ENCODE measurements at places on chromosomes 2 and 18.
A peak's percentile ranks its signal among the peaks of the same experiment; 100 is the strongest.

DNA sequence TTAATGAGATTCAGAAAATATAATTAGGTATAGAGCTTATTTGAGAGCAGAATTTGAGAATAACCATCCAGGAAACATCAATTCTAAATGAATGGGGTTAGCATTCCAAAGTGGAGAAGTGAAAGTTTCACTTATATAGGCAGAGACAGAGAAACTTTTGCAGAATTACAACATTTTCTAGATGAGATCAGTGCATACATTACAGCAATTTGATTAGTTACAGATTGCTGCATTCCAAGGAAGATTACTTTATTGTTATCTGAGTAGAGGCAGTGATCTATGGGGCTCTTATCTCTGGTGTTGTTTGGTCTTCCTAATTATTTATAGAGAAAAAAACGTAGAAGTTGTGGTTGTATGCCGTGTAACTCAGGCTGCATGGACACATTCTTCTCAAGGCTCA, 373.8 kb upstream of the SYT4 start:
- DNase-seq = no peak

- DNase-seq = no peak
Observed at GRCh38 chr2:239236043-239236807, 164.6 kb downstream of the HDAC4 start.

GRCh38 chr18:71503222-71503621, 1040.9 kb downstream of the CBLN2 start:
- no peak for DNase-seq

DNA sequence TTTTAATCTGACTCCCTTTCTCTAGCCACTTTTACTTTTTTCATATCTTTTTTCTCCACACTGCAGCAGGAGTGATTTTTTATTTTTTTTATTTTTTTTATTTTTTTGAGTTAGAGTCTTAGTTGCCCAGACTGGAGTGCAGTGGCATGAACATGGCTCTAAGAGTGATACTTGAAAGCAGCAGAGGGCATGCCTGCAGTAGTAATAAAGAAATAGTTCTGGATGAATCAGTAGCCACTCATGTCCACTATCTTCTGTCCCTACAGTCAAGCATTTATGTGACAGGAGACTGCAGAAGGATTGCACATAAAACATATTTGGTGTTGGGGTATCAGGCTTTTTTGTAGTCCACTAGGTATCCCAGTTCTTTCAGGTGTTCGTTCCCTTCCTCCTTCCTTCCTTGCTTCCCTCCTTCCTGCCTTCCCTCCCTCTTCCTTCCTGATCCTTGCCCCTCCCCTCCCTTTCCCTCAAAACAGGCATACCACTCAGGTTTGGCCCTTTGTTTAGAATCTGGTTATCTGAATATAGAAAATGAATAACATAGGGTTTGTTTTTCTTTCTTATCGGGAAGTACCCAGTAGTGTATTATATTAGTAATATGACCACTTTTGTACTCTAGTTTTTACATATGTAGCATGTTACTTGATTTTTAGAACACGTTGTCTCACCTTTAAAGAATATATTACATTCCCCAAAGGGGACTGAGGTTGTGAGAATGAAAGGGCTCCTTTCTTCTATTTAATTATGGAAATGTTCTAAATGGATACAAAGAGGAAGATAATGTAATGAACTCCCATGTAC, 23.5 kb downstream of the MIB1 start:
- no peak for DNase-seq

DNA sequence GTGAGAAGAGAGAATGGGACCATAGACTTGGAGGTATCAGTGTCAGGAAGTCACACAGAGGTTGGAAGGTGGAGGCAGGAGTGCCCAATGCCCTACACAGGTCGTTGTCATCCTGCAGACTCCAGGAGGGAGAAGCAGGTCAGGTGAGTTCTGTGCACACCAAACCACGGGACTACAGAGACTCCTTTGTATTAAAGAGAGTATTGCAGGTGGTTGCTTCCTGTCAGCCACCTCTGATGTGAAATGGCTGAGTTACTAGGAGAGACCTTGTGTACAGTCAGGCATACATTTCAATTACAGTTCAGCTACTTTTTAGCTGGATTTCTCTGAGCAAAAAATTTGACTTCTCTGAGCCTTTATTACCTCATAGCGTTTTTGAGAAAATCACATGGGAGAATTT, 51.6 kb downstream of the SPP2 start:
- DNase-seq = no peak

- no peak for DNase-seq
Observed at GRCh38 chr2:215712871-215713790, 277.3 kb upstream of the FN1 start.

DNA sequence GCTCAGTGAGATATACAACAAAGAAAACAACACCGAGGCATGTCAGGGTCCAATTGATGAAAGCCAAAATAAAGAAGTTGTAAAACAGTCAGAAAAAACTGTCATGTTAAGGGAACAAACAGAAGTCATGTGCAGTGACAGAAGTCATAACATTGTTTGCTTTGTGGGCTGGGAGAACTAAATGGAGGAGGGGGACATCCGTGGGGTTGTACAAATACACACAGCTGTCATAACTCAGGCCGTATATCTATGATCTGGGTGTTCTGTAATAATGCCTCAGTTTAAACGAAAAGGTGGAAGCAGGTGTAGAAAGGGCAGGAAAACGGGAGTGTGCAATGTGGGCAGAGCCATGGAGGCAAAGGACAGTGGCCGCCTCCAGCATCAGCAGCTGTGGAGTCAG, 27.3 kb downstream of the TIMM21 start:
- DNase-seq = no peak

DNA sequence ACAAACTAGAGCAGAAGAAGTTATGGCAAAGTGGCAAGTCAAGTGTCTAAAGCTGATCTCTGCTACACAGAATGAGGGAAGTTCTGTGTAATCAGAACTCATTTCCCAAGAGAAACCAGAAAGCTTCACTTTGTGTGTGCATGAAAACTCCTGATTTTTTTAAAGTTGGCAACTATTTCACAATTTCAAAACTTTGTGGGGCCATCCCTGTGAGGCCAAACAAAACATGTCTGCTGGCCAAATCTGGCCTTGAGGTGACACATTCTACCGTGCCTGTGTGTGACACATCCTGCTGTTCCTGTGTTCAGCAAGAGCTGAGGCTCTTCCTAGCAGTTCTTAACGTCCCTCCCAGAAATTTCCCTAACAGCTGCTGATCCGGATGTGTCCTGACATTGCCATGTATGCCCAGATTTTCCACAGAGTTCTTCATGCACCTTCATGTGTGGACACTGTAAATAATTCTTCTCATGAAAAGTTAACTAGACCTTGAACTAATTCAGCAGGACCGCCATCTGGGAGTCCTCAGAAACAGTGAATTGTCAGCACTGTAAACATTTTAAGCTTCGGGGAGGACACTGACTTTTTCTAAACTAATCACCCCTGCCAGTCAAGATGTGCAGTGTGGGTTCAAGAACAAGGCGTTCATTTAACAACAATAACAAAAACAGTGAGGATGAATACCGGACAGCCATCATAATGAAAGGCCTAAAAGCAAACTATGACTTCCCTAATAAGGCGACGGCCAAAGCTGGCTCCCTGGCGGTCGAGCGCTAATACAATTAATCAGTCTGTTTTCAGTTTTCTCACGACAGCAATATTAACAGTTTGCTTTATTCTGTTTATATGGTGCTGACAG, 99.0 kb downstream of the PLEKHM3 start:
- DNase-seq = peak; percentile 4

GRCh38 chr18:74778191-74778847, 180.6 kb downstream of the ZNF407 start:
- DNase-seq = peak; percentile 85

DNA sequence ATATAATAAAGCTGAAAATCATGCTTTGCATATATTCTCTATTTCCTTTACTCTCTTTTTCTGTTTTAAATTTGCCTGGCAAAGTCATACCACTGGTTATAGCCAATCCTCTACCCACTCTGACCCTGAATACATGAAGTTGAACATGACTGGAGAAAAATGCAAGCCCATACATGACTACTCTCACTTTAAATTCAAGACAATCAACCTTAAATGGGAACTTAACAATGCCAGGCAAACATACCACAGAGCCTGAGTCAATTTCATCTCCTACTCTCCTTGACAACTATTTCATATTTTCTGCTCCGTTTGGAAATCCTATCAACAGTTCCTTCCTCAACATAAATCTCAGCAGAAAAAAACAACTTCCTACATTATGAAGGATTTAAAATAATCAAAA, 22.6 kb downstream of the RAD51AP2 start:
- DNase-seq = no peak

- no peak for DNase-seq
Observed at GRCh38 chr2:155583674-155584195, 748.8 kb downstream of the NR4A2 start.

DNA sequence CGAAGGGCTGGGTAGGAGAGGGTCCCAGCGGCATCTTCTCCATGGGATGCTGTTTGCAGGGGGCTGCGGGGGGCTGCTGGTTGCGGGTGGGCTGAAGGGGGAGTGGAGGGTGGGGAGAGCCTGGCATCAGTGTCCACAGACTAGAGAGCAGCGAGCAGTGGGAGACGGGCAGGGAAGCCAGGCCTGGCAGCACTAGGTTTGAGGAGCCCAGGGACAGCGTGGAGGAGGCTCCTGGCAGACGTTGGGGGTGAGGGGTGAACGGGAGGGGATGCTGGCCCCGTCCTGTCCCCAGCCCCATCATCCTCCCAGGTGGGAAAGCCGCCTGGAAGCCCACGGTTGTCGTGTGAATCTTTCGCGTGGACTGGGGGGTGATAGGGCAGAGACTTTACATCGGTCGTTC, 48.2 kb upstream of the TFCP2L1 start:
- no peak for DNase-seq

DNA sequence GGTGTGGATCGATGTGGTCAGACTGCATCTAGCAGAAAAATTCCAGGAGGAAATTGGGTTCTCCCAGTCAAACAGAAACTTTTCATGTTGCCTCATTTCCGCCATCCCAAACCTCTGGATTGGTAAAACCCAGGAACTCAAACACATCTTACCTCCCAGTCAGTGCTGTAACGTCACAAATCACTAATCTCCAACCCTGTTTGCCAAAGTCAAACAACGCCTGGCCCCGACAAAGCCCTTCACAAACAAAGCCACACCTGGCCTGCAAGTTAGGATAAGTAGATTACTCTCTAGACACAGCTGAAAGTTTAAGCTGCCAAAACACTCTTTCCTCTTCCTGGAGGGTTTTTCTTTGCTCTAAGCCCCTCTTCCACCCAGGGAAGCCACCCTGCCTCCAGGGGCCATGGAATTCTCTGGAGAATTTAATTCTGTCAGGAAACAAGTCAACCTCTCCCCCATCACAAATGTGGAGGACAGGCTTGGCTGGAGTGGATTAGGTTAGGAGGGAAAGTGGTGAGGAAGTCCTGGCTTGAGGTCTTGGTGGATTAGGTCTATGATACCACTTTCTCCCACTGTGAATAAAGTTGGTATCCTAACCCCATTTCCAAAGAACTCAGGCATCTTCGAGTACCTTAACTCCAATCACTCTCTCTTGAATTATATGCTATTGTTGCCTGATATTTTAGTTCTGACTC, 86.7 kb downstream of the LYPD6B start:
- DNase-seq = no peak

DNA sequence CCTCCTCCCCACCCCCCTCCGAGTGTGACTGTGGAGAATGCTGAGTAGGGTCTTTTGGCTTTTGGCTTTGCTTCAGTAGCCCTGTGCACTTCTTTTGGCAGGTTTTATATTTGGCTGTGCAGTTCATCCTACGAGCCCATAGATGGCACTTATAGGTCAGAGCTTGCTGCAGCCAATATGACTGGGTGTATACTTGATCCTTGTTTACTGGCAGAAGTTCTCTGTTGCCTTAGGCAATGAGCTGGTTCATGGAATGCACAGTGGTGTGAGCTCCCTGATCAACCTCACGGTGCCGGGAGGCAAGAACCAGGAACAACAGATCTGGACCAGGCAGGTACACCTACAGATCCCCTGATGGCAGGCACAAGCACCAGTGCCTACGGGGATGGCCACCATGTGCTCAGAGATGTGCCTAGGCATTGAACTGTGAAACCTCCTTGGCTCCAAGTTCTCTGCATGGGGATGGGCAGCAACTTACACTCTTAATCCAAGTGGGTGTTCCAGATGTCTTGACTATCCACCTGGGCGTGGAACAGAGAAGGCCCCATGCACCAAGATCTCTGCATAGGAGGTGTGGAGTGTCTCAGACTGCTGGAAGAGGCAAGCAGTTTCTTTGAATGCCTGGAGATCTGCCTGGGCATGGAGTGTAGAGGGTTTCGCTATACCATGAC, 190.4 kb downstream of the KIAA1328 start:
- DNase-seq = peak; percentile 23

- DNase-seq = no peak
Observed at GRCh38 chr2:42984617-42985016, 192.2 kb upstream of the HAAO start.

DNA sequence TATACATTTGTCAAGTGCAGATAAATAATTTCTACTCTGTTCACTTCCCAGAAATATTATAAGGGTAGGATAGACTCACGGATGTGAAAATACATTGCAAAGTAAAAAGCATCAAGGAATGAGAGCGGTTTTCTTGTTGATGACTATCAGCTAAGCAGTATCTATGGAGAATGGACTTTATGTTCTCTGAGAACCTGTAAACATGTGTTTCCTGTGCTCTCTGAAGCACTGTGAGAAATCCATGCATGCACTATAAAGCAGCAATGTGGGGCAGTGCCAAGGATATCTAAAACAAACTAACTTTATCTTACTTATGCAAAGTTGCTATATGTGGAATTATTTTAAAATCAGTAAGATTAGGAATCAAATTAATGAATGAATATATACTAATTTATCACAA, 4.4 kb upstream of the SIGLEC15 start:
- no peak for DNase-seq

- DNase-seq = no peak
Observed at GRCh38 chr2:237623428-237624403, 3.7 kb upstream of the LRRFIP1 start.

- no peak for DNase-seq
Observed at GRCh38 chr2:113910110-113910717, 20.3 kb downstream of the ACTR3 start.

- no peak for DNase-seq
Observed at GRCh38 chr2:121746071-121746578, 9.3 kb upstream of the TSN start.

DNA sequence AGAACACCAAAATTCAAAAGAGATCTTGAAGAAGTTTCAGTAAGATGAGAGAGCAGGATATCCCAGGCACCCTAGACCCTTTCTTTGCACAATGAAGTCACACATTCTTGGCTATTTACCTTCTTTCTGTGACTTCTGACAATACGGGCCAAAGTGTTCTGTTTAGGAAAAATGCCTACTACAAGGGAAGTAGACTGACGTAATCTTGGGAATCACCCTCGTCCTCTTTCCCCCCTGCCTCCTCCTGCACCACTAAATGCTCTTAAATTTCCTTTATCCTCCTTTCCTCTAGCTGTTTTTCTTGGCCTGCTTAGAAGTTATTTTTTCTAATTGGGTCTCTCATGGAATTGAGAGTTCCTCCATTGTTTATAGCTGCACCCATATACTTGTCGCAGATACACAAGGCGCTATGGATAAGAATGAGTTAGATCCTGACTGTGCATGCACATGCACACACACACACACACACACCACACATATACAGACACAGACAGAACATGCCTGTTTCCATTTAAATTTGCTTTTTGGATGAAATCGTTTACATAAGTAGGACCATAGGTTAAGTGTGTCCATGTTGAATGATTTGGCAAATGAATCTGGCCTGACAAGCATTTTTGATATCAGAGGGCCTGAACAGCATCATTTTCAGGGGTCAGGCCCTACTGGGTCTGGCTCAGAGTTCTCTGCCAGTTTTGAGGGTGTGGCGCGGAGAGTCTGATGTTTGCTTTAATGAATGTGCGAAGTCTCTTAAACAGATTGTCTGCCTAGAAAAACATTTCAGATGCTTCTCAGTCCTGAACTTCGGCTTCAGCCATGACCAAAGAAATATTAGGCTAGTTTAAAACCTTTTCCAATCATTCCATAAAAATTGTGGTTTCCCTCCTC, 131.9 kb upstream of the NT5C1B start:
- no peak for DNase-seq

All from hematopoietic multipotent progenitor cell treated with erythropoietin and hydrocortisone succinate and interleukin-3 and kit ligand, for 4 days (in vitro differentiated cells).